ENCODE measurements at places on chromosomes 4 and X.
A peak's percentile ranks its signal among the peaks of the same experiment; 100 is the strongest.

GRCh38 chr4:170529748-170530722 lies 440.3 kb upstream of the AADAT start:
- DNase-seq, result no peak

- DNase-seq, result no peak
Measured at GRCh38 chr4:146142768-146143167, 32.8 kb upstream of the LSM6 start.

- DNase-seq, result no peak
Measured at GRCh38 chr4:11743236-11743635, 314.5 kb upstream of the HS3ST1 start.

DNA sequence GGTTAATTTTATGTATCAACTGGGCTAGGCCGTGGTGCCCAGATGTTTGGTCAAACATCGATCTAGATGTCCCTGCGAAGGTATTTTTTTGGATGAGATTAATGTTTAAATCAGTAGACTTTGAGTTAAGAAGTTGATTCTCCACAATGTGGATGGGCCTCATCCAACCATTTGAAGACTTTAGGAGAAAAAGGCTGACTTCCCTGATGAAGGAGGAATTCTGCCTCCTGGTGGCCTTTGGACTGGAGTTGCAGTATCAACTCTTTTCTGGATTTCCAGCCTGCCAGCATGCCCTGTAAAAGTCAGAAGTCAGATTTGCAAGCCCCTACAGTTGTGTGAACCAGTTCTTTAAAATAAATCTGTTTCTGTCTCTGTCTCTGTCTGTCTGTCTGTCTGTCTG lies 91.4 kb downstream of the STK32B start:
- DNase-seq, result peak; percentile 37

- DNase-seq, result no peak
Measured at GRCh38 chr4:20643631-20644030, 56.6 kb upstream of the PACRGL start.

Data from trophoblast cell (in vitro differentiated cells and primary cell).